CD4-positive, alpha-beta memory T cell (primary cell): ENCODE measurements at places on chromosomes 2 and 18. TPM values are rescaled to one million over a fixed set of nuclear protein-coding genes. Genes with fewer than 3 reads are reported as not detected.

The CPO gene
- not detected for total RNA-seq

The TAF4B gene
- 8.1 TPM for total RNA-seq

The TBR1 gene
- total RNA-seq, result not detected

The FZD7 gene
- total RNA-seq, result 0.61 TPM

The ARHGAP28 gene
- total RNA-seq, result not detected

The FHOD3 gene
- total RNA-seq, result not detected

The CYP1B1 gene
- 5.8 TPM for total RNA-seq

The C2orf80 gene
- total RNA-seq, result not detected

The BCL11A gene
- total RNA-seq, result not detected

The LHCGR gene
- not detected for total RNA-seq

The C2orf78 gene
- total RNA-seq, result not detected

The CFAP221 gene
- not detected for total RNA-seq

The IL1RL1 gene
- total RNA-seq, result 0.26 TPM

DNA sequence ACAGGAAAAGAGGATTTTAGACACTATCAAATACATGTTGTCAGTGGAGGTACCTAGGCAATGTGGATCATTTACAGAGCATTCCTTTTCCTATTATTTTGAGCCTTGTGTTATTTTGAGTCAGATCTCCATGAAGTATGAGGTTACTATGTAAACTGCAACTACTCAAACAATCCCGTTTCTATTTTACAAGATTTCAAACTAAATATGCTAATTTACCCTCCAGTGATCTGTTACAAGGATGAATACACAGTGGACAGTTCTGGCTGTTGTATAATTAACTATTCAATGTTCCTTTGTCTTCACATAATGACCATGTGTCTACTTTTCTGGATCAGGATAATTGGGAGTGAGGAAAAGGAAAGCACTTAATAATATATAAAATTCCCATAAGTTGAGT, 4.6 kb downstream of the HOXD1 start:
- no peak for DNase-seq
- H3K36me3 ChIP-seq, result no peaks in the 10 kb centered on the region
- H3K4me3 ChIP-seq, result no peak overlapping the region
- peaks cover 10% of the 10 kb centered on the region for H3K4me1 ChIP-seq

- no peaks in the 10 kb centered on the region for H3K27me3 ChIP-seq
- no peak overlapping the region for H3K4me3 ChIP-seq
- H3K4me1 ChIP-seq, result peaks cover 7% of the 10 kb centered on the region
- no peak for DNase-seq
Observed at GRCh38 chr2:218386505-218387368, 4.7 kb downstream of the SLC11A1 start.

DNA sequence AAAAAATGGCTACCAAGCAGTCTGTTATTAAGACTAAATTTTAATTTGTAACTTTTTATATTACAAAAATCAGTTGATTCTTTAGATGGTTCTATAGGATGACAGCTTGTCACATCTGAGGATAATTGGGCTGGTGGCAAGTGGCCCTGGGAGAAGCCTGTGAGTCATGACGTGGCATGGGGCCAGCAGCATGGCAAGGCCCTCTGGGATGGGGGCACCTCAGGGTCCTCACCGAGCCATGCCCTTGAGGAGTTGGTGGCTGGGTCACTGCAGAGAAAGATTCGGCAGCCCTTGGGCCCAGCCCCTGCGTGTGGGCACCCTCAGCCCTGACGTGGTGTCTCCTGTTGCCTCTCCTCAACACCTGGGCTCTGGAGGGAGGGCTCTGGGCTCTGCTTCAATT, 49.7 kb downstream of the STK25 start:
- no peaks in the 10 kb centered on the region for H3K4me1 ChIP-seq
- no peak overlapping the region for H3K4me3 ChIP-seq
- no peak for DNase-seq
- no peak overlapping the region for H3K27ac ChIP-seq

DNA sequence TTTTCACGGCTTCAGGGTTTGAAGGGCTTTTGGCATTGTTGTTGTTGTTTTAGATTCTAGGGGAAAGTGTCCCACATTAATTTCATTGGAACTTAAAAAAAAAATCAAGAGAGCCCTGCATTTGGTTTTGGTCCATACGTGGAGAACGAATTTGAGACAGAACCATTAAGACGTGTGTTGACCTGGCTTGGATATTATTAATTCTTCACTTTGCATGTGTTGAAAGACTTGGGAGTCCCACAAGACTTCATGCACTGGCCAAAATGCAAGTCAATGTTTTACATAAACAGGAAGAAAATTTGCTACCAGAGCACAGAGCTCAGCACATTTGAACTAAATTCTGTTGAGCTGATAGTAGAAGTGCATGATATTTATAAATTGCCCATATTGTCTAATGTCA, 761.2 kb upstream of the ACVR2A start:
- no peak overlapping the region for H3K4me3 ChIP-seq
- DNase-seq, result no peak
- H3K27ac ChIP-seq, result no peak overlapping the region

GRCh38 chr2:65369574-65369973, 62.8 kb downstream of the SPRED2 start:
- H3K4me1 ChIP-seq, result peaks cover 3% of the 10 kb centered on the region
- H3K36me3 ChIP-seq, result no peaks in the 10 kb centered on the region
- DNase-seq, result no peak
- H3K27ac ChIP-seq, result no peak overlapping the region
- H3K4me3 ChIP-seq, result no peak overlapping the region

DNA sequence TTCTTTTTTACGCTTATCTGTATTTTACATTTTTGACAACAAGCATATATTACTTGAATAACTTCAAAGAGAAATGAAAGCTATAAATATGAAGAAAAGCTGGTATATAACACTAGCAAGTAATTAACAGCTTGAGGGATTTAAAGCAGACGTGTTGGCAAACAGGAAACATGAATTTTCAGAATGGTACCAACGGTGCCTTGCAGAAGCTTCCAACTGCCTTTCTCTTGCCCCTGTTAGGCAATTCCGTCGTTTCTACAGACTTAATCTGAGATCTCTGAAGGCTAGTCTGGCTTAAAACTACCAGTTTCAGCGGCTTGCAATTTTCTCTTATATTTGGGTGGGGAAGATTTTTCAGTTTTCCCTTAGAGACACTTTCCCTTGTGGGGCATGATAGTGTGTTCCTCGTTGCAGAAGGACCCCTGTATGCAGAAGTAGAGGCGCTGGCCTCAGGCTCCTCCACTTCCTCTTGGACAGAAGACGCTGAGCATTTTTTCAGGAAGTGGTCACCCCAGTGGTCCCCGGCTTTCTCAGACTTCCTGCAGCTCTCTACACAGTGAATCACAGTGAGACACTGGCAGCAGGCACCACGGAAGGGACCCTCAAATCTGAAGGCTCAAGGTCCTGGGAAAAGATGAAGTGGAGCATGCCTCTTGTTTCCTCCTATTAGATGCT, 56.2 kb upstream of the SLC16A14 start:
- H3K4me1 ChIP-seq, result peaks cover 7% of the 10 kb centered on the region
- no peak overlapping the region for H3K27ac ChIP-seq
- DNase-seq, result no peak
- no peaks in the 10 kb centered on the region for H3K27me3 ChIP-seq
- no peak overlapping the region for H3K4me3 ChIP-seq
- H3K36me3 ChIP-seq, result no peaks in the 10 kb centered on the region

DNA sequence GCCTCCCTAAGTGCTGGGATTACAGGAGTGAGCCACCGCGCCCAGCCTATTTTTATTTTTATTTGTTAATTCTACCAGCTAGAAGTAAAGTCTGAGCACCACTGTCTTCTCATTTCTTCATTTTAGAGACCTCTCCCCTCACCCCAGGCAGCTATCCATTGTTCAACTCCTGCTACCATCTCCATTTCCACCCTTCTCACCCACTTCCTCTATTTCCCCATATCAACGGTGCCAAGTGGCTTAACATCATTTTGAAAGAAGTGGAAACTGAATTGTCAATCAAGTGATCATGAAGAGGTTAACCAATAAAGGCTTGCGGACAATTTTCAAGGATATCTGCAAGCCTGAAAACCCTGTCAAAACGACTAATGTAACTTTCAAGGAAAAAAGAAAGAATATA, 323.1 kb downstream of the NBAS start:
- no peaks in the 10 kb centered on the region for H3K4me1 ChIP-seq
- H3K36me3 ChIP-seq, result no peaks in the 10 kb centered on the region
- H3K27ac ChIP-seq, result no peak overlapping the region
- H3K27me3 ChIP-seq, result no peaks in the 10 kb centered on the region
- DNase-seq, result no peak

- no peaks in the 10 kb centered on the region for H3K36me3 ChIP-seq
- no peaks in the 10 kb centered on the region for H3K4me1 ChIP-seq
- no peak for DNase-seq
- no peak overlapping the region for H3K4me3 ChIP-seq
- H3K27ac ChIP-seq, result no peak overlapping the region
- H3K27me3 ChIP-seq, result no peaks in the 10 kb centered on the region
Observed at GRCh38 chr2:143759455-143759854, 630.2 kb downstream of the ARHGAP15 start.

- H3K36me3 ChIP-seq, result no peaks in the 10 kb centered on the region
- H3K27me3 ChIP-seq, result no peaks in the 10 kb centered on the region
- no peak overlapping the region for H3K4me3 ChIP-seq
- H3K27ac ChIP-seq, result no peak overlapping the region
- DNase-seq, result no peak
Observed at GRCh38 chr2:145710303-145710702, 1190.4 kb upstream of the ZEB2 start.

GRCh38 chr2:95023222-95023597, 2.3 kb upstream of the MAL start:
- no peaks in the 10 kb centered on the region for H3K27me3 ChIP-seq
- peak; percentile 68 for DNase-seq
- H3K36me3 ChIP-seq, result no peaks in the 10 kb centered on the region
- peaks cover 50% of the 10 kb centered on the region for H3K4me1 ChIP-seq
- H3K4me3 ChIP-seq, result no peak overlapping the region

DNA sequence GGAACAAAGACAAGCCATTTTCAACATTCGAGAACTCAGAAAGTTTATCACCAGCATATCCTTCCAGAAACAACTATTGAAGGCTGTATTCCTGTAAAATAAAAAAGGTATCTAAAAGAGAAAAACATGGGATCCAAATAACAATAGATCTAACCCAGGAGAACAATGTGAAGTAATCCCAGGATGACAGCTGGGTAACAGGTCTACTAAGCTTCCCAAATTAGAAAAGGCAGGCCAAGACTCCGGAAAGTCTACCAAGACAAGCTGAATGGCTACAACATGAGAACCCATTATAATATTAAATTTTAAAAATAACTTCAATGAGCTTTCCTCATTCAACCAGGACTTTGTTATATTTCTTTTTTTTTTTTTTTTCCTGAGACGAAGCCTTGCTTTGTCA, 6.5 kb downstream of the PIAS2 start:
- H3K4me3 ChIP-seq, result no peak overlapping the region
- peaks cover 14% of the 10 kb centered on the region for H3K4me1 ChIP-seq
- no peak overlapping the region for H3K27ac ChIP-seq
- H3K36me3 ChIP-seq, result no peaks in the 10 kb centered on the region

GRCh38 chr2:19854596-19855541, 46.9 kb downstream of the TTC32 start:
- no peak for DNase-seq
- H3K4me3 ChIP-seq, result no peak overlapping the region
- no peaks in the 10 kb centered on the region for H3K36me3 ChIP-seq

DNA sequence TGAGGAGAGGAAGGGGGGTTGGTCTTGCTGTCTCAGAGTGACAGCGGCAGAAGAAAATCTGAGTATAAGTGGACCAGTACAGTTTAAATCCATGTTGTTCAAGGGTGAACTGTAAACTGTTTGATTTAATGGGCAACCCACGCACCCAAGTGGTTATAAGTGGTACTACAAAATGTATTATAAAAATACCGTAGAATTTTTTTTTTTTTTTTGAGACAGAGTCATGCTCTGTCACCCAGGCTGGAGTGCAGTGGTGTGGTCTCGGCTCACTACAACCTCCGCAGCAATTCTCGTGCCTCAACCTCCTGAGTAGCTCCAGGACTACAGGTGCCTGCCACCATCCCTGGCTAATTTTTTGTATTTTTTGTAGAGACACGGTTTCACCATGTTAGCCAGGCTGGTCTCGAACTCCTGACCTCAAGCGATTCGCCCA, 2.1 kb upstream of the CHCHD5 start:
- no peak overlapping the region for H3K27ac ChIP-seq
- peaks cover 27% of the 10 kb centered on the region for H3K4me1 ChIP-seq
- H3K36me3 ChIP-seq, result peaks cover 10% of the 10 kb centered on the region
- H3K4me3 ChIP-seq, result no peak overlapping the region
- peak; percentile 65 for DNase-seq

DNA sequence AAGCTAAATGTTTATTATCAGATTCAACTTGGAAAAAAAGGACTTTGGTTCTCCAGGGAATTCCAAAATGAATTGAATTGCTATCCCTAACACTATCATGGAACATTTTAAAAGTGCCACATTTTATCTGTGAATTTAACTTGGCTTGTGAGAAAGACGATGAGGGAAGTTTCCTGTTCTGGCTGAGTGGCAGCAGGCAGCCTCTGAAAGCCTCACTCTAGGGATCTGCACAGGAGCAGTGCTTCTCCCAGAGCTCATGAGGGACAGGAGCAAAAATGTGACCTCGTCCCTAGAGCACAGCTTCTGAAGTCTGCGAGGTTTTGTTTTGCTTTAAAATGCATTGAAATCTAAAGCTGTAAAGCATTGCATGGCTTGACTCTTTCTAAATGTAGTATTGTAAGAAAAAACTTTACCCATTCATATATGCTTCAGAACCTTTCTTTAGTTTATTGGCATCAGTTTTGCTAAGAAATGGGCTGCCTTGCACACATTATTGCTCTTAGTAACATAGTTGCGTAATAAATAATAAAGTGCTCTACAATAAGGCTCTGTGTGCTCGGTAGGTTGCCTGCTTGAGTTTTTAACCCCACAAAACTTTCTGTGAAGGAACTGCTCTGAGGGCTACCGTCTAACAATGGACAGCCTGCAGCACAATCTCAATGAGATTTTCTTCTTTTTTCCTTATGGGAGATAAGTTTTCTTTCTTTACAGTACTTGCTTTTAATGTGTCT, 136.2 kb upstream of the CDCA7 start:
- no peak for DNase-seq
- no peak overlapping the region for H3K4me3 ChIP-seq
- no peaks in the 10 kb centered on the region for H3K36me3 ChIP-seq
- H3K27ac ChIP-seq, result no peak overlapping the region
- no peaks in the 10 kb centered on the region for H3K27me3 ChIP-seq

GRCh38 chr2:102122909-102123308, 19.6 kb upstream of the IL1R1 start:
- no peaks in the 10 kb centered on the region for H3K4me1 ChIP-seq

- H3K4me3 ChIP-seq, result no peak overlapping the region
- no peak for DNase-seq
- H3K27ac ChIP-seq, result no peak overlapping the region
- H3K36me3 ChIP-seq, result no peaks in the 10 kb centered on the region
- H3K27me3 ChIP-seq, result no peaks in the 10 kb centered on the region
Observed at GRCh38 chr2:26464390-26465265, 13.3 kb downstream of the OTOF start.

- no peaks in the 10 kb centered on the region for H3K27me3 ChIP-seq
- no peak for DNase-seq
- peaks cover 16% of the 10 kb centered on the region for H3K36me3 ChIP-seq
- no peak overlapping the region for H3K4me3 ChIP-seq
- H3K4me1 ChIP-seq, result peaks cover 20% of the 10 kb centered on the region
Observed at GRCh38 chr2:70981866-70982810, 3.7 kb downstream of the ANKRD53 start.

- no peaks in the 10 kb centered on the region for H3K27me3 ChIP-seq
- H3K4me3 ChIP-seq, result no peak overlapping the region
Observed at GRCh38 chr18:40423291-40423690, 1531.7 kb upstream of the PIK3C3 start.

GRCh38 chr2:237967463-237967951, 693 bp downstream of the UBE2F start:
- peaks cover 40% of the 10 kb centered on the region for H3K4me1 ChIP-seq
- DNase-seq, result no peak
- H3K27me3 ChIP-seq, result no peaks in the 10 kb centered on the region
- H3K27ac ChIP-seq, result peak overlapping the region; percentile 61
- H3K4me3 ChIP-seq, result peak overlapping the region; percentile 58
- H3K36me3 ChIP-seq, result no peaks in the 10 kb centered on the region
